ENCODE measurements at places on chromosomes 12 and 14.

- DNase-seq: no peak
Measured at GRCh38 chr12:6523708-6524107, 10.6 kb upstream of the GAPDH start.

DNA sequence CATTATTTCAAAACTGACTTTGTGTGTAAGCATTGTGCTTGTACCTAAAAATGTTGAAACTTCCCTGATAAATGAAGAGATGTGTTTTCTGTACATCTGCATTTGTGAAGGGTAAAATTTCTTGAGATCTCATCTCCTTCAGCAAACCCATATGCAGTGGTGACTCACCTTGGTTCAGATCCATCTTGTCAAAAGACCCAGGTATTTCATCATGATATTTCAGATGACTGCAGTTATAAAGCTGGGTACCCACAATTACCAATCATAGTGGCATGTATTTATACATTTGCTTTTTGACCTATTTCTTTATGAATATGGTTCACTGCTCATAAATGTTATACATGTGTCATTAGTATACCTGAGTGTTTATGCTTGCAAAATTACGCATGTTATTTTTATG, 1213.6 kb downstream of the GALC start:
- no peak for DNase-seq

- no peak for DNase-seq
Measured at GRCh38 chr12:102507301-102507700, 26.9 kb upstream of the IGF1 start.

DNA sequence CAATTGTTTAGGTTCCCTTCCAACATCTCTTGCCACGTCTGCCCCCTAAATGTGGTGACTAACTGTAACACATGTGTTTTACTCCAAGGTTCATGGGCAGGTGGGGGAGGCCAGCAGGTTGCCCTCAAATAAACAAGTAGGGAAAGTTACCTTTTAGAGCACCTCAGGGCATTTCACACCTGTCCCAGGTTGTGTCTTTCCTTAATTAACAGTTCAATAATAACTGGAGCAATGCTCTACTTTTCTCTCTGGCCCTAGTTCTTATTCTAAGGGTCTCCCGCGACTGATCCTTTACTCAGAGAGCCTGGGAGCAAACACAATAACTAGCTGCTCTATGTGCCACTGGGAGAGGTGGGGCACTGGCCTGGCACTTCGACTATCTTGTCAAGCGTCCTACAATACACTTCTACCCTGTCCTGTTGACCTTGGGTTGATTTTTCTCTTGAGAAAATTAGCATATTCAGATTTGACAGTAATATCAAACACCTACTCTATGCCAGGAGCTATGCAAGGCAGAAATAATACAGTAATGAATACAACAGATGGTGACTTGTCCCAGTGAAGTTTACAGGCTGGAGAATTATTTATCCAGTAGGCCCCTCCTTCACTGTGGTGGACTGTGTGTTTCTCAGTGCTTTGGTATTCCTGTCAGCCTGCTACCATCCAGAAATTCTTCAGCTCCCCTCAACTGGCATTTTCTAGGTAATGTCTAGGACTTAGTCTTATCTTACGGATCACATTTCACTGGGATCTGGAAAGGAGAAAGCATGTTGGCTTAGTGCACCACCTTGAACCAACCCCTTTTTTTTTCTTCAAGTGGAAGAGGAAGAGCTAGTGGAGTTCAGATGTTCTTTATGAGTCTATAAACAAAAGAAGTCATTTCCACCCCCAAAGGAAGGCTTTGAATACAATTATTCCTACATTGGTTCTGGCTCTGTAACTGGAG, 202.6 kb downstream of the CRADD start:
- no peak for DNase-seq

DNA sequence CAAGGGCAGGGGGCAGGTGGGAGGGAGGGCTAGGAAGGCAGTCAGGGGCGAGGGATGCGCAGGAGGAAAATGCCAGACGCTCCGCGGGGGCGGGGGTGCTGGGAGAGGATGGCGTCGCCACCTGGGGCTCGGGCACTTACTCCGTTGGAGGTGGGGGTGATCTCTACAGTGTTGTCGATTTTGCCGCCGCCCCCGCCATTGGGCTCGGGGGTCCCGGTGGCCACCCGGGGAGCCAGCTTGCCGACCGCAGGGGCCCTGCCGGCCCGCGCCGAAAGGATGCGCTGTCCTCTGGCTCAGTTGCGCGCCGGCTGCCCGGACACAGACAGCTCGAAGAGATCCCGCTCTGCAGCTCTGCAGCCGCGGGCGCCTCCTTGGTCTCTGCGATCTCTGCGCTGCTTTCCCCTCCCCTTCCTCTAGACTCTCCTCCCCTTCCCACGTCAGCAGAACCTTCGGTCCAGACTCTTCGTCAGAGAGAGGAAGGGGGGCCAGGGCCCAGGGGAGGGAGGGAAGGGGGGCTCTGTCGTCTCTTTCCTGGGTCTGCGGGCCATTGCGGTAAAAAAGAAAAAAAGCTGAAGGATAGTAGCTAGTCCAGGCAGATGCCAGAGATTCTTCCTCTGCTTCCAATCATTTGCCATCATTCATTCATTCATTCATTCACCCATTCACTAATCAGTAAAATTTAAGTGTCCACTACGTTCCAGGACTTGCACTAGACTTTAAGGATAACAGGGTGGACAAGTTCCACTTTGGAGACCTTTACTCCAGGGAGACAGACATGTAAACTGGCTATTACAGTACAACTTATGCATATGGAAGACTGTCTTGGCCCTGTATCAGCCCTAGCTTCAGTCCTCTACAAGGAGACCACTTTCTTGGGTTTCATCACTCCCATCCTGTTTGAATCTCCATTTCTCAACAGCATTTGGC, at the start of gene SLC22A17:
Gene SLC22A17, minus strand, starts transcription at position 382 of the 927 bp plus-strand sequence.
- peak; percentile 78 for DNase-seq

- DNase-seq: no peak
Measured at GRCh38 chr14:68547305-68548193, 245.3 kb downstream of the ZFP36L1 start.

- no peak for DNase-seq
Measured at GRCh38 chr14:59187802-59188460, 536 bp upstream of the DAAM1 start.

DNA sequence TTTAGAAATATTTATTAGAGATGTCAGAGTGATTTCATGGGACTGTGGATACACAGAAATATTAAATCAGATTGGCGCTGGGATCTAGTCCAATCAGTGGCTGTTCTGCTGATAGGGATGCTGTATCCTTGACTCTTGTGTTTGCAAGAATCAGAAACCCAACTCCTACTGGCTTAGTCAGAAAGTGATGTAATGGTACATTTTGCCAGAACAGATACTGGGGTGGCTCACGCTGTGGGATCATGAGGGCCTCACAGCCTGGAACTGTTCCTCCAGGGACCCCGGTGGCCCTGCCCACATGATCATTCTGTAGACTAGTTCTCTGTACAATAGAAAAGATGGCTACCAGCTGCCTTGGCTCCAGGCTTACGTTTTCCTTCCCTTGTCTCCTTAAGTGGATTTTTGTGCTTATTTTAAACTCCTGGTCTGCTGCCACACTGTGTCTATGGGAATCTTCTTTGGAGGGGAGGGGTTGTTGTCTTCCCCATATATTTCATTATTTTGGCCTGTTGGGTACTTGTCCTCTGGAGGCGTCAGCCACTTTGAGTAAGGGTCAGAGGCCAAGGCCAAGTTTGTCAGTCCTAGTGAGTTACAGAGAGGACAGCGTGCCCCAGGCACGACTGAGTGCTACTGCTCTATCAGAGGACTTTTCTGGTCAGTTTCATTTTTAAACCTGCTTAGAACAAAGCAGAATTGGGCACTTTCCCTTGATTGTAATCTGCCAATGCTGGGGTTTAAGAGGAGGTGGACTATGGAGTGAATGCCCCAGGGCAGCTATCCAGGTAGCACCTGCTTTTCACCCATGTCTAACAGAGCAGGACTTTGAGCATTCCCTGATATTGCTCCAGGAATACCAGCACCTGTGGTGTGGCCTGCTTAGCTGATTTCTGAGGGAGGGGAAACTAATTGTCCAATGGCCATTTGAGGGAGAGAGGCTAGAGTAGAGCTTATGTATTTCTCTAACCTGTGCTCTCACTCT, 164.3 kb downstream of the SLC5A8 start:
- no peak for DNase-seq
